ENCODE measurements at places on chromosomes 11 and 22.
A peak's percentile ranks its signal among the peaks of the same experiment; 100 is the strongest.

DNA sequence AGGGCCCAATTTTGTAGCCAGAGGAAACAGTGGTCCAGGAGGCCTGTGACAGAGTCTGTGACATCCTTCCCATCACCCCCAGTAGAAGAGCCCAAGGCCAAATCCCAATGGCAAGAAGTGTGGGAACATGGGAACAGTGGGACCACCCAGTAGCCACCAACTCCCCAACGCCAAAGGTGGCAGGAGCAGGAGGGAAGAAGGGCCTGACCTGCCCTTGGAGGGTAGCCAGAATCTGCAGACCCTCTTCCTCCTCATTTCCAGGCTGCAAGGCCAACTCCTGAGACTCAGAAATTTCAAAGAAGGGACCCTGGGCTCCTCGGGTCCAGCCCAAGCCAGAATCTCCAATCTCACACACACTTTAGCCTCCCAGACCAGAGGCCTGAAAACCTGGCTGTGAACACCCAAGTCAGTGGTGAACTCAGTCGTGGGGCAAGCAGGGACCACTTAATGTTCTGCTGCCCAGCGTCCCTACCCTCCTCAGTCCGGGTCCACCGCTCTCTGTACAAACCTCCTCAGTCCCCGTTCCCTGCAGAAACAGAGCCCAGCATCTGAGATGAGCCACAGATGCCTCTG is 6.2 kb downstream of the RAB3IL1 start:
- DNase-seq, result no peak

GRCh38 chr11:16536513-16536912 is 180.2 kb upstream of the SOX6 start:
- no peak for DNase-seq

DNA sequence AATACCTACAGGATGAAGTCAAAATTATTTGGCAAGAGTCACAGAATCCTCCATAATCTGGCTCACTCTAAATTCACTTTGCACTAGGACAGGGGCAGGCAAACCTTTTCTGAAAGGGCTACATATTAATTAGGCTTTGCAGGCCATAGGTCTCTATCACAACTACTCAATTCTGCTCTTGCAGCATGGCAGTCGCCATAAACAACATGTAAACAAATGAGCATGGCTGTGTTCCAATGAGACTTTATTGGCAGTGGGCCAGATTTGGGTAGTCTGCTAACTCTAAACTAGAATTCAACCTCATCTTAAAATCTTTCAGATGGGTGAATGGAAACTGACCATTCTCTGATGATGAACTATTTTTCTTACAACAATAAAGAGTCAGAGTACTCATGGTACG is 5.8 kb downstream of the THRSP start:
- no peak for DNase-seq

DNA sequence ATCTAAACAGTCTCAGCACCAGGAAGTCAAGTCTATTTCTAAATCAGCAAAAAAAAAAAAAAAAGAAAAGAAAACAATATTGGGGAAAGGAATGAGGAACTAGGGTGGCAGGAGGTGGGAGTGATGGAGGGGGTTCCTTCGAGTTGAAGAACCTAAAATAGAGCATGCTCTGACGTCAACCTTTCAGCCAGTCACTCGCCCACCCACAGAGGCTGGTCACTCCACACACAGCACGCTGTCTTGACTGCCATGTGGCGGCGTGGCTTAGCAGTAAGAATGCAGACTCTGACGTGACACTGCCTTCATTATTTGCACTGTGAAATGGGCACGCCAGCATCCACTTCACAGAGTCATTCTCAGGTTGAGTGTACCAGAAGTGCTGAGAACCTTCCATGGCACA is 48.3 kb downstream of the LARGE1 start:
- DNase-seq, result peak; percentile 37

DNA sequence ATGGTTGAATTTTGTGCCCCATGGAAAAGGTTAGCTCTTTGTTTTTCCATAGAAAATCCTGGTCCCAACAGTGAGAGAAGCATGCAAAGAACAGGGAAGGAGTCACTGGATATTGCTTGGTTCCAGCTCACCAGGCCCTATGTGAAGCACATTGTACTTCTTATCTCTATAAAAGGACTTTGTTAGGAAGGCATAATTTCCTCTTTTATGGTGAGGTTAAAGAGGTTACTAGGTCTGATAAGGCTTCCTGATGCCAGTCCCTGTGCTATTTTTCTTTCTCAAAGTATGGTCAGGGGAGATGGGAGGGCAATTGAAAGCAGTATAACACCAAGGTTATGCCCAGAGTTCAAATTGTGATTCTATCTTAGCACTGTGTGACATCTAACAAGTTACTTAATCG is 162.6 kb downstream of the KIF18A start:
- no peak for DNase-seq

GRCh38 chr11:132523929-132524328 is 1008.4 kb downstream of the OPCML start:
- no peak for DNase-seq
